ENCODE measurements at places on chromosomes 6 and 20.

DNA sequence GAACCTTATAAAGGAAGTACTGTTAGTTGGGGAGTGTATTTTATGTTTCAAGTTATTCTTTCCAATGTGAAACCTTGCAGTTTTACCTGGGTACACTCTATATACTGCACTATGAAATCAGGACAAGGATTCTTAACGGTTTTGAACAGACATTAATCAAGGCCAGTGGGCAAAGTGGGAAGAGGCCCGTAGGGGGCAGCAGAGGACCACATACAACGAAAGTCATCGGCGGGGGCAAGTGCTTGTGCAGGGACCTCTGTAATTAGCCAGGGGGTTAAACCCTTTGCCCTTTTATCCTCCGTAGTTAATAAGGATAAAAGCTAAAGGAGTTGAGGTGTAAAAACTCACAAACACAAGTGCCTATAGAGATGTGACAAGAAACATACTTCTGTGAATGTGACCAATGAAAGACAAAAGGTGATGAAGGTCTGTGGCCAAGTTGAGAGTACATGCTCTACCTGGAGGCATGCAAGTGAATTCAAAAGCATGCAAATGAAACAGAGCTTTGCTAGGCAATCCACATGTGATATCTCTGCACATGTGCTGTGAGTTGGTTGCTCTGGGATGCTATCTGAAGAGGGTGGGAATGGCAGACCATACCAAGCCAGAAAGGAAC lies 392.7 kb upstream of the MAN1A1 start:
- peak; percentile 53 for DNase-seq

GRCh38 chr6:16521528-16521927 lies 239.7 kb downstream of the ATXN1 start:
- no peak for DNase-seq

GRCh38 chr20:23725102-23725501 lies 25.6 kb downstream of the CST1 start:
- DNase-seq, result no peak

- no peak for DNase-seq
These were observed 4.7 kb downstream of the TULP1 start for GRCh38 chr6:35508027-35508426.

- no peak for DNase-seq
These were observed 111.5 kb downstream of the PRND start for GRCh38 chr20:4833074-4833728.

- DNase-seq, result peak; percentile 80
These were observed 197.0 kb downstream of the UTRN start for GRCh38 chr6:144482142-144482541.

- no peak for DNase-seq
These were observed 17.9 kb downstream of the C6orf15 start for GRCh38 chr6:31094389-31094881.

- DNase-seq, result peak; percentile 3
These were observed 476.9 kb downstream of the KHDRBS2 start for GRCh38 chr6:61809004-61809595.

GRCh38 chr20:8421981-8422380 lies 289.9 kb downstream of the PLCB1 start:
- DNase-seq, result peak; percentile 85

GRCh38 chr6:111738156-111738555 lies 132.5 kb upstream of the TRAF3IP2 start:
- DNase-seq, result no peak

DNA sequence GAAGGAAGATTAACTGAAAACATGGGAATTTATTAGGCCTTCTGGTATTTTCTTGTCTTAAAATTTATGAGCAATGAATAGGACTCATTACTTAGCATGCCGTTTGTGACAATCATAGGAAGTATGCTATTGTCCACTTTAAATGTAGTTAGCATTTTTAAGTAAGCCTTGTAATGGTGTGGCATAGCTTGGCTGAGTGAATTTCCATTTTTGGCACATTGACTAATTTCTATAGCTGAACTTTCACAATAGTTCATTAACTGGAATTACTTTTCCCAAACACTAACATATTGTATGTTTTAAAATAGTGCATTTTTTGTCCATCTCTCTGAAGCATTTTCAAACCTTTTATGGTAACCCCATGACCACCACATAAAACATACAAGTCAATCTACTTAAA lies 15.7 kb downstream of the RSPO3 start:
- DNase-seq, result no peak

DNA sequence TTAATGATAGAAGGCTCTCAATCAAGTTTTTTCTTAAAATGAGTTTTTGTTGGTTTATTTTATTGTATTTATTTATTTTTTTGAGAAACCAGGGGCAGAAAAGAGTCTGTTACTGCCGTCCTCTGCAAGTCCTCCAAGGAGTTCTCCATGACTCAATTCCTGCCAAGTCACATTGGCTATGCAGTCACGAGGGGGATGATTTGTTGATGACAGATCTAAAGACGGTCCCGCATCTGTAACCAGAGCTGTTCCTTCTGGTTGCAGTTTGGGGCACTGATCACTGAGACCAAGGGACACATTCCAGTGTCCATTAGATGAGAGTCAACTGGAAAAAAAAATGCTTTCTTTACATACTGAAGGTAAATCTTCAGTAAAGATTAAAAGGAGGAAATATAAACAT lies 13.9 kb upstream of the TSHZ2 start:
- no peak for DNase-seq

- peak; percentile 7 for DNase-seq
These were observed 250.9 kb downstream of the TINAG start for GRCh38 chr6:54559136-54559535.

- DNase-seq, result peak; percentile 19
These were observed 612 bp downstream of the ADAT2 start for GRCh38 chr6:143449714-143450452.

GRCh38 chr6:1609041-1609647 lies 571 bp upstream of the FOXC1 start:
- no peak for DNase-seq

GRCh38 chr6:215335-216034 lies 76.8 kb upstream of the DUSP22 start:
- no peak for DNase-seq

DNA sequence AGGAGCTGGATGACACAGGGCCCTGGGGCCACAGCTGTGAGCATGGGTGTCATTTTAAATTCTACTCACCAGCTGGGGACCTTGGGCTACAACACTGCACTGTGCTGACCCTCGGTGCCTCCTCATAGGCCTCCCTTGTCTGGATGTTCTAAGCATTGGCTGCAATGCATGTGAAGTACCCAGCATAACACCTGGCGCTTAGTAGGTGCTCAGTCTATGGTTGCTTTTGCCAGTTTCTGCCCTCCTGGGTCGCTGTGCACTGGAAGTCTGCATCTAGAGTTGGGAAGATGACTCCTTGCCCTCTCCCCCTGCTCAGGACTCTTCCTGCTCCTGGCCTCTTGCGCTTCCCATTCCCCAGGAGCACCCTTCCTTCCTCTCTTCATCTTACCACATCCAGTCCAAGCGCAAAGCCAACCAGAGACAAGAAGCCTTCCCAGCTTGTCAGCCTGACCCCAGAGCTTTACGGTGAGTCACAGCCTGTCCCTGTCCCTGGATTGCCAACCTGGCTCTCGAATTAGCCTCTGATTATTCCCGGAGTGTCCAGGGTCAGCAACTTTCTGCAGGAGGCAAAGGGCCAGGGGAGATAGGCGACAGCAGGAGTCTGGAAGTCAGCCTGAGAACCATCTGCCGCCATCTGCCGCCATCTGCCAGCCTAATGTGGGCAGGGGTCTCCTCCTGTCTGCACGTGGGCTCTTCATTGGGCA lies 8.8 kb downstream of the SLC13A3 start:
- no peak for DNase-seq

GRCh38 chr20:15069355-15069754 lies 731.9 kb upstream of the FLRT3 start:
- no peak for DNase-seq

DNA sequence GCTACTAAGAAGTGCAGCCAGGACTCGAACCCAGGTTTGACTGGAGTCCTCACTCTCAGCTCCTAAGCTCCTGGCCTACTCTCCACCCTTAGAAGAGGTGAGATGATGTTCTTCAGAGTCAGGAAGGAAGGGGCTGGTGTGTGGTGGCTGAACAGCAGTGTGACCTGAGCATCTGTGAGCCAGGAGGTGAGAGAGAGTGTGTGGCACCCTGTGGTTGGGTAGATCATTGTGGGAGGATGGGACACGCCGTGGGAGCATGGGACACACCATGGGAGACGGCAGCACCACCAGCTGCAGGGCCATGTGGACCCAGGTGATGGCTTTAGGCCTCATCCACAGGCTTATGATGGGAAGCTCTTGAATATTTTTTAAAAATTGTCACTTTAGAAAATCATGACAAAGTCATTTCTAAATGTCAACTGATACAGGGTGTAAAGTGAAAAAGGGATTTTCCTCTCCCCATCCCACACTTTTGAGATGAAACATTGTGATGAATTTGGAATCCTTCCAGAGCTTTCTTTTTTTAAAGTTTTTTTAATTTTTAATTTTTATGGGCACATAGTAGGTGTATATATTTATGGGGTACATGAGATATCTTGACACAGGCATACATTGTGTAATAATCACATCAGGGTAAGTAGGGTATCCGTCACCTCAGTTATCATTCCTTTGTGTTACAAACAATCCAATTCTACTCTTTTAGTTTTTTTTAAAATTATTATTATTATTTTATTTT lies 31.6 kb downstream of the SRC start:
- no peak for DNase-seq

- DNase-seq, result peak; percentile 79
These were observed 49.0 kb upstream of the RANBP9 start for GRCh38 chr6:13760307-13761304.

DNA sequence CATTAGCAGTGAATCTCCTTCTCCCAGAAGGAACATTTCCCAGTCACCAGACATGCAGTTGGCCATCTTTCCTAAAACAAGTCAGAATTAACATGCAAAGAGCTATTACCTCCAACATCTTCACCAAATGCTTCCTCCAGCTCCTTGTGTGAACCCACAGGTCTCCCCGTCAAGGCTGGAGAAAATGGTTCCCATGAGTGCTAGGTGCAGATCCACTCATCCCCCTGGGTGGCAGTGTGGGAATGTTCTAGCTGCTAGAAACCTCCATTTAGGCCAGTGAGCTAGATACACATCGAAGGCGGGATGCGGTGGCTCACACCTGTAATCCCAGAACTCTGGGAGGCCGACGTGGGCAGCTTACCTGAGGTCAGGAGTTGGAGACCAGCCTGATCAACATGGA lies 603.9 kb upstream of the SLC35B3 start:
- DNase-seq, result no peak

DNA sequence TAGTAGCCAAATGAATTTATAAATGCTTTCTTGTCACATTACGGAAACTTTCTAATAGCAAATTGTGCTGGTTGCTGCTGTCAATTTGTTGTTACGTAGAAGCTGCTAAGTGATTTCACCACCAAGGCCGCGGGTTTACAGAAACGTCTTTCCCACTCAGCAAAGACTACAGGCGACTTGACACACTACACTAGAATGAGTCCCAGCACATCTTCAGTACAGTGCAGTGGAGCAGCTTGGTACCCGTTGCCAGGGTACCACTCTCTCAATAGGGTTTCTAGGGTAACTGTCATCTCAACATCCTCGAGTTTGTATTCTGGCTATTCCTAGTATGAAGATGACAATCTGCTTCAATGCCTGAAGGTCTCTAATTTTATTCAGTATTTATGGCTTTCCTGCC lies 22.7 kb upstream of the ZDHHC14 start:
- no peak for DNase-seq

- no peak for DNase-seq
These were observed at the start of gene EYS for GRCh38 chr6:65707126-65707826. Gene EYS (minus strand): TSS chr6:65707226. CDS start chr6:65495410, 211,816 bp downstream.

- DNase-seq, result no peak
These were observed 120.0 kb downstream of the TMEM242 start for GRCh38 chr6:157203312-157203744.

GRCh38 chr20:35627121-35627520 lies 11.5 kb downstream of the SPAG4 start:
- DNase-seq, result no peak

DNA sequence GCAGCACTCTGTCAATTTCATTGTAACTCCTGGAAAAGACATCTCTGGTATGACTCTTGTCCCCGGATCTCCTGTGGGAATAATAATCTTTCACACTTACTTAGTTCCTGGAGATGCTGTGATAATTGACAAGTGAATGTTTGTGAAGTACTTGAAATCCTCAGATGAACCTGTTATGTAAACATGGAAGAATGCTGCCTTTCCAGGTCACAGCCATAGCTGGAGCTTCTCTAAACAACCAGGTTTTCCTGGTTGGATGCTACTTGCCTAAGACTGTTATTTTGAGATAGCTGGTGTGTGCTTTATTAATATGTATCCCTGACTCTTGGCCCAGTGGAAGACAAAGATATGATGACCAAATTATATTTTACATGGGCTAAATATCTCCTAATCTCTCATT lies 228.6 kb downstream of the KCNQ5 start:
- DNase-seq, result no peak

DNA sequence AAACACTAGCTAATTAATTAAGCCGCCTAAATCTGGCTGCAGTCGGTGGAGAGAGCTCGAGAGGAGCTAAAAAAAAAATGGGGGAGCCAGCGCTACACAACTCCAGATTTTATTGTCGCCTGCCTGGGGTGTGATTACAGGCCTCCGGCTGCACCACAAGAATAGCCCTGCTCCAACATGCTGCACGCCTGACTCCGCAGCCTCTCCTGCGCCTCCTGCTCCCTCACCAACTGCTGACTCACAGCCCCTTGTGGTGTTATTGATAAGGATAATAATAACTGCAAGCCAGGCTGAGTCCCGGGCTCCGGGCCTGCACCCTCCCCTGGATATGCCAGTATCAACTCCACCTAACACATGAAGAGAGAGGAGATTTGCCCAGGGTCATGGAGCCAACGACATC lies 16.8 kb downstream of the SIRPA start:
- no peak for DNase-seq

- no peak for DNase-seq
These were observed 74.3 kb downstream of the NCOA7 start for GRCh38 chr6:125865015-125865414.

Measured in fibroblast of villous mesenchyme (primary cell).